Neural progenitor cell (in vitro differentiated cells): ENCODE measurements at places on chromosomes 6 and 20.

GRCh38 chr20:44065401-44066340 lies 121.3 kb downstream of the JPH2 start:
- DNase-seq = no peak

DNA sequence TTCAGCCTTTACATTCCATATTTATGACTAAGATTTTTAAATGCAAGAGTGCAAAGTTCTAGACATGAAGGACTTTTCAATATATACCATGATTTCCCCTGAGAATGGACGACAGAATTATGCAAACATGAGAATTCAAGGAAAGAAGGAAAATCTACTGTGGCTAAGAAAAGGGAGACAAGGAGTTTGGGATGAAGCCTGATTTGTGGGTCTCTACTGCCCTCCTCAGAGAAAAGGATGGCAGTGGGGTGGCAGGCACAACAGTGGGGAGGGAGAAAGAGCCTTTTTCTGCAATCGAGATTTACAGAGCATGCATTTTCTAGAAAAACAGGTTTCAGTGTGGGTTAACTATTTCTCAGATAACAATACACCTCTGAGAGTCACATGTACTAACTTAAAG lies 466.9 kb upstream of the NRSN1 start:
- peak; percentile 72 for DNase-seq

- peak; percentile 55 for DNase-seq
These were observed 27.8 kb downstream of the PRSS16 start for GRCh38 chr6:27275025-27275956.

DNA sequence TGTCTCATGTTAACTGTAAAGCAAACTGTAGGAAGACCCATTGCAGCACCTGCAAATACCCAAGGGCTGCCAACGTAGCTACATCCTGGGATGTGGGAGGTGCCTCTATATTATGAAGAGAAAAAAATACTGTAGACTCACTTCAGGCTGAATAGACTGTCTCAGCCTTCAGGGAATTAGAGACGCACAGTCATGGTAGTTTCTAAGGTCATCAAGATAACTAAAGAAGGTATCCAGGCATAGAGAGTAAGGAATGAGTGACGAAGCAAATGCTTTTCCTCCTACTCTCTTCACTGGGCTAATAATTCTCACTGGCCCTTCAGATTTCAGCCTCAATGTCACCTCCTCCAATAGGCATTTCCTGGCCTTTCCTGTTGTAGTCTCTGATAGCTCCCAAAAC lies 121.6 kb upstream of the ECI2 start:
- no peak for DNase-seq

GRCh38 chr6:44091981-44092884 lies 35.0 kb downstream of the MRPL14 start:
- no peak for DNase-seq

DNA sequence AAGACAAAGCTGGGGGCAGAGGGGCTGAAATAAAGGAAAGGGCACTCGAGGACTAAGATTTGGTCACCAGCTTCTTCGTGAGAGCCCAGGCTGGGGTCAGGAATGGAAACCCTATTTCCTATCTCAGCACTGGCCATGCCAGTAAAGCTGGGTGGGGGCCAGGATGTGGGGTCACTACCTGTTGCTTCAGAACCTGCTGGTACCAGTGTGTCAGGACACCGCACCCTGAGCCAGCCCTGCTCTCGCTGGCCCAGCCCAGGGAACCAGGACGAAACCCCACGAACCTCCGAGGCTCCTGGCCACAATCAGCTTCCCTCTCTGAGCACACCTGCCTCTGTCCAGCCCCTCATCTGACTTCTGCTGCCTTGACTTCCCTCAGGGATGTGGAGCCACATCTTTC lies 2.1 kb downstream of the CDSN start:
- no peak for DNase-seq

DNA sequence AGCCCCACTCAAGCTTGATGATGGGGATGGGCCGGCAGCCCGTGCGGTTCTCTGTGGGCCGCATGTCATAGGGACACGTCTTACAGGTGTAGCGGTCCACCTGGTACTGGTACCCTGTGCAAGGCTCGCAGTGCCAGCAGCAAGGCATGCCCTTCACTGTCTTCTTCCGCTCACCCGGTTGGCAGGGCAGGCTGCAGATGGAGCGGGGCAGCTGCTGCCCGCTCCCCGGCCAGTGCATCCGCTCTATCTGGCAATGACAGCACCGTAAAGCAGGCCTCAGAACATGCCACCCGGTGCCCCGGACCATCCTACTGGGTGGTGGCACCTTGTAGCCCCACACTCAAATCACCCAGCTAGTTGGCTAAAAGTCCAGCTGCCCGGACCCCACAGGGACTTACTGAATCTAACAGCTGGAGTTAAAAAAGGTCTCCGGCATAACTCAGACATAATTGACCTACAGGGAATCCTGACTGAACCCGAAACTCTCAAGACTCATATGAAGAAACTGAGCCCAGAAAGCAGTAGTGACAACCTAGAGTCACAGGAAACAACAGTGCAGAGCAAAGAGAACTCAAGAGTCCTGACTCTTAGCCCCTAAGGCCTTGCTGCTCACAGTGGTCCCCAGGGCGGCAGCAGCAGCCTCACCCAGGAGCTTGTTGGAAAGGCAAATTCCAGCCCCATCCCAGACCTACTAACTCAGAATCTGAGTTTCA lies 109.4 kb downstream of the GRM4 start:
- no peak for DNase-seq

- no peak for DNase-seq
These were observed 25.2 kb downstream of the UCKL1 start for GRCh38 chr20:63930971-63931553.

- no peak for DNase-seq
These were observed 142.1 kb downstream of the BMP7 start for GRCh38 chr20:57124366-57124765.

DNA sequence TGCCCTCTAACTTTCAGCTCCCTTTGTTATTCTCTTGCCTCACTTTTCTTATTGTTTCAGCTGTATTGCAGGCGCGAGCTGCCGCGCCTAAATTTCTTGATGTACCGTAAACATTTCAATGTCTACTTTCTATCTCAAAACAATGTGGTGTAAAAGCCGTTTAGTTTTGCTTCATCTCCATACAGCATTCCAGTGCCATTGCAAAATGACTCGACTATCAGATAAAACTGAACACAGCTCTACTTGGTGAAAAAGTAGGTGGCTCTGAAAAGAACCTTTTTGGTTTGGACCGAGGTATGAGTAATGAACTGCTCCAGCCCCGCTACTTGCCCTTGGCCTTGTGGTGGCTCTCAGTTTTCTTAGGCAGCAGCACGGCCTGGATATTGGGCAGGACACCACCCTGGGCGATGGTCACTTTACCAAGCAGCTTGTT lies 74.6 kb downstream of the OR2B2 start:
- no peak for DNase-seq

DNA sequence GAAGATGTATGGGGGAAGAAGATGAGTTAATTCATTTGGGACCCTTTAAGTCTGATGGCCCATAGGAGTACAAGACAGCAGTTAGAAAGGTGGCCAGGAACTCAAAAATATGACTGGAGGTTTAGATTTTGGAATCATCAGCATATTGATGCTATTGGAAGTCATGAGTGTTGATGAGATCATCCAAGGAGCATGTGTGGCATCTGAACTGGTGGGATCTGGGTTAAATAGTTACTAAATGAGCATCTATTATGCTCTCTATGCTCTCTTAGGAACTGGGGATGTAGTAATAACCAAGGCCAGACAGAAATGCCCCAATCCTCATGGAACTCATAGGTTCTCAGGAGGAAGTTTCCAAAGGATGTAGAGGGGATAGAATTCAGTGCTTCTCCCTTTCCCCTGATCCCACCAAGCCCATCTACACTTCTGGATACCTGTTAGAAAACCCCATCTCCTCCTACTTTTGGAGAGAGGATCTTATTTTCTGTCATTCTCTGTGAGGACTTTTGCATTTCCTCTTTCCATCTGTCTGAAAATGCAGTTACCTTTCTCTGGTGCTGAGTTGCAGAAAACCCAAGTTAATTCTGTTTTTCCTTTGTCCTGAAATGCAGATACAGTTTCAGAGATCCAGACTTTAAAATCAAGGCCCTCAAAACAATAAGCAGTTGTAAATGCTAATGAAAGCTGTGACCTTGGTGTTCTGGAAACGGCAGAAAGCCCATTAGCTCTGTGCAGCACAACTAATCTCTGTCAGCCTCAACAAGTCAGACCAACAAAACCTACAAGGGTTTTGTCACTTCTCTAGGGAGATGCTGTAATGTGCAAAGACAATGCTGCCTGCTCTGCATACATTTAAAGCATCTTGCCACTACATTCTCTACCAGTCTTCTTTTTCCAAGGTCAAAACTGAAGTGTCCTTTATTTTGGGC lies 65.8 kb downstream of the TBC1D7 start:
- DNase-seq = no peak

DNA sequence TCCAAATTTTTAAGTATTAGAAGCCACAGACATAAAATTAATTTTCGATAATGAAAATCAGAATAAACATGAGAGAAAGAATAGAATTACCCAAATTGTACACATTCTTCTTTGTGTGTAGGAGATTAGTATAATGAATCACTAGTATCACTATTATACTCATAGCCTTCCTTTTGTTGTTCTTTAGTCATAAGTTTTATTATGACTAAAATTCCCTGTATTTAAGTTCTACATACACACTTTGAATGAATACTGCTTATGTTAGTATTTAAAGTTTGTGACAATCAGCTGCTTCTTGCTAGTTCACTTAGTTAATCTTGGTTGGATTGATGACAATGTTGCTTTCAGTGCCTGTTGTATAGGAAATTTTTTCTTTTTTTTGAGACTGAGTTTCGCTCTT lies 72.7 kb downstream of the CCDC170 start:
- no peak for DNase-seq

- no peak for DNase-seq
These were observed 44.1 kb downstream of the NHSL1 start for GRCh38 chr6:138454981-138455706.

DNA sequence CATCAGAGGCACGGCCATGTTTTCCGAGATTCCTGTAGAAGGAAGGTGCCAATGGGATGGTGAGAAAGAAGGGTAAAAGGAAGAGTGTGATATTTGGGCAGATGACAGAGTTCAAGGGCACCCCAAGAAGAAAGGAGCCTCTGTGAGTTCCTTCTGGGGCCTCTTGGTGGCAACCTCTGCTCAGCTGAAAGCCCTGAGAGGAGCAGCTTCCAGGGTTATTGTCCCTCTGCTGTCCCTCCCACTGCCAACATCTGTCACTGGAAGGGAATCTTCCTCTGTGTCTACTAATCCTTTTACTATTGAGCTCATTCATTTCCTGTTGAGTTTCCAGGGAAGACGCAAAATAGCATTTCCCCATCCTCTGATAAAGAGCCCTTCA lies 40.0 kb upstream of the KCNK16 start:
- DNase-seq = peak; percentile 73

DNA sequence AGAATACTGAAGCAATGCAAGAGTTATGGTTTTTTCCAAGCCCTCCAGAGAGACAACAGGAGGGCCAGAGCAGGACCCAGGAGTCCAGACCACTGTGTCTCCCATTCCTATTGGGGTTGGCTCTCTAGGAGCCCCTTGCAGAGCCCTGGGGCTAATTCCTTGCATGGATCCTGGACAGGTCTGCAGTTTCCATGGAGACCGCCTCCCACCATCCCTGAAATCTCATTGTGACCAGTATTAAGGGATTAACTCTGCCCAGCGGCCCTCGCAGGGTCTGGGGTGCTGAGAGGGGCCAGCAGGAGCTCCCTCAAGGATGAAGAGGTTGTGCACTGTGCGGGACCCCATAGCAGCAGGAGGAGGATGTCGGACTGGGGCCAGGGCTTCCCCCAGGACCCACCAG lies 34.8 kb downstream of the HNF4A start:
- DNase-seq = peak; percentile 77

GRCh38 chr6:127073222-127073621 lies 45.2 kb upstream of the RSPO3 start:
- no peak for DNase-seq

GRCh38 chr6:167968091-167968490 lies 29.4 kb upstream of the KIF25 start:
- DNase-seq = peak; percentile 64

GRCh38 chr6:44232676-44233566 lies 9.5 kb downstream of the SLC29A1 start:
- no peak for DNase-seq

DNA sequence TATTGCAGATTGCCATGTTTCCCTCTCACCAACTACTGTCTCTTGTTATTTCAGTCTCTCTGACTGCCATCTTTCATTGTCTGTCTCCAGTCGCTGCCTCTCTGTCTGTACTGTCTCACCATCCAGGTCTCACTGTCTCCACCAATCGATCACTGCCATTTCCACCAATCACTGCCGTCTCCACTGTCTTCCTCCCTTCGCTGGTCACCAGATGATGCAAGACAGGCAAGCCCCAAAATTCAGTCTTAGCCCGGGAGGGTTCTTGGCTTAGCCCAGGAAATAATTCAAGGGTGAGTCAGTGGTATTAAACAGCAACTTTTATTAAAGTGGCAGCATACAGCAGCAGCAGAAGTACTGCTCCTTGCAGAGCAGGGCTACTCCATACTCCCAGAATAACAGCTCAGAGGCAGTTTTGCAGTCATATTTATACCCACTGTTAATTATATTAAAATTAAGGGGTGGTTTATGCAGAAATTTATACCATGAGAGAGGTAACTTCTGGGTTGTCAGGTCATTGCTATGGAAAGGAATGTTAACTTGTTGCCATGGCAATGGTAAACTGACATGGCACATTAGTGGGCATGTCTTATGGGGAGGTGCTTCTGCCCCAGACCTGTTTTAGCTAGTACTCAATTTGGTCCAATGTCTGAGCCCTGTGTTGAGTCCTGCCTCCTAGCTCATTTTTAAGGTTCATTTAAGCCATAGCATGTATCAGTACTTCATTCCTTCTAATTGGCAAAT lies 23.0 kb upstream of the ECHDC1 start:
- no peak for DNase-seq

DNA sequence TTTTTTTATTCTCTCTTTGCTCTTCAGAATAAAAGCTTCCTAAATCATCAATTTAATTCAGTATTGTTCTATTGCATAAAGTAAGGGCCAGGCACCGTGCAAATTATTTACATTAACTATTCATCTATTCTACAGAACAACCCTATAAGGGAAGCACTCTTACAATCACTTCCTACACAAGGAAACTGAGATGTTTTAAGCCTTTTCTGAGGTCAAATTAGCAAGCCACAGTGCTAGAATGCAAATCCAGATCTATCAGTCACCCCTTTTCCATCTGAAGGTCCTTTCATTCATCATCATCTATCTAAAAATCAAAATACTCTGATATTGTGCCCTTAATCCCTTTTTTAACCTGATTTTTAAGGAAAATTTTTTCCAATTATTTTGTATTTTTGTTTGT lies 31.2 kb downstream of the FRK start:
- no peak for DNase-seq

- no peak for DNase-seq
These were observed 12.5 kb upstream of the TMEM242 start for GRCh38 chr6:157335829-157336228.

DNA sequence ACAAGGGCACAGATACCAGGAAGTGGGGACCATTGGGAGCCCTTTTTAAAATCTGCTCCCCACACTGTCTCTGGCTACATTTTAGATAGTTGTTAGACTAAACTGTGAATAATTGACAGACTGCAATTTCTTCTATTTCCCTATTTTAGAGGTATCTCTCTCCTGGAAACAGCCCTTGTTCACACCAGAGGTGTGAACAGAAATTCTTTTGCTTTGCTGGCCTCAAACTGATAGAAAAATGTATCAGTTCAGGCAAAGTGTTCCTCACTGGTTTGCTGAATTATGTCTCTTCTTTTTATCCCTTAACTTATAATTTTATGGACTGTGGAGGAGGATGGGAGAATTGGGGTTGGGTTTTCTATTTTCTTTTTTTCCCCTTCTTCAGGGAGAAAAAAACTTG lies 513.2 kb upstream of the SULF2 start:
- DNase-seq = no peak
